Prostate gland (tissue), 2 donors: ENCODE measurements at places on chromosomes 2 and 18.

DNA sequence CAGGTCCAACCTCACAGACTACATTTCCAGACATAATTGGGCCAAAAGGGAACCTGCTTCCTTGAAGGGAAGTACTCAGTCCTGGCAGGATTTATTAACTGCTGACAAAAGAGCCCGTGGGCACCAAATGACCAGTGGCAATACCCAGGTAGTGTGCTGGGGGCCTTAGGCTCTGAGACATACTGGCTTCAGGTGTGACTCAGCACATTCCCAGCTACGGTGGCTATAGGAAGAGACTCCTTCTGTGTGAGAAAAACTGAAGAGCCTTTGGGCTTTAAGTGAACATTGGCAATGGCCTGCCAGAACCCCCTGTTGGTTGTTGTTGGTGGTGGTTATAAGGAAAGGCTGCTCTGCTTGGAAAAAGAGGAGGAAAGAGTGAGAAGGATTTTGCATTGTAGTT is 401.8 kb downstream of the KCNJ3 start:
- no peak for DNase-seq

GRCh38 chr2:238895891-238896600 is 48.2 kb downstream of the TWIST2 start:
- DNase-seq: no peak

DNA sequence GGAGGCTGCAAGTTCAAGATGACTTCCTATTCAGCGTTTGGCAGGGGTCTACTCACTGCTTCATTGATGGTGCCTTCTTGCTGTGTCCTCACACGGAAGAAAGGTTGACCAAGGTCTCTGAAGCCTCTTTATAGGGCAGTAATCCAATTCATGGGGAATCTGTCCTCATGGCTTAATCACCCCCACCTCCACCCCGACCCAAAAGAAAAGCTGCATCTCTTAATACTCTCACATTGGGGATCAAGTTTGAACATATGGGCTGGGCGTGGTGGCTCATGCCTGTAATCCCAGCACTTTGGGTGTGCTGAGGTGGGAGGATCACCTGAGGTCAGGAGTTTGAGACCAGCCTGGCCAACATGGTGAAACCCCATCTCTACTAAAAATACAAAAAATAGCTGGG is 36.4 kb upstream of the HNMT start:
- DNase-seq: no peak

- no peak for DNase-seq
Observed at GRCh38 chr18:47250391-47251046, 941 bp downstream of the SKOR2 start.
